GM03348 (cell line): ENCODE measurements at places on chromosomes 16 and 17.

DNA sequence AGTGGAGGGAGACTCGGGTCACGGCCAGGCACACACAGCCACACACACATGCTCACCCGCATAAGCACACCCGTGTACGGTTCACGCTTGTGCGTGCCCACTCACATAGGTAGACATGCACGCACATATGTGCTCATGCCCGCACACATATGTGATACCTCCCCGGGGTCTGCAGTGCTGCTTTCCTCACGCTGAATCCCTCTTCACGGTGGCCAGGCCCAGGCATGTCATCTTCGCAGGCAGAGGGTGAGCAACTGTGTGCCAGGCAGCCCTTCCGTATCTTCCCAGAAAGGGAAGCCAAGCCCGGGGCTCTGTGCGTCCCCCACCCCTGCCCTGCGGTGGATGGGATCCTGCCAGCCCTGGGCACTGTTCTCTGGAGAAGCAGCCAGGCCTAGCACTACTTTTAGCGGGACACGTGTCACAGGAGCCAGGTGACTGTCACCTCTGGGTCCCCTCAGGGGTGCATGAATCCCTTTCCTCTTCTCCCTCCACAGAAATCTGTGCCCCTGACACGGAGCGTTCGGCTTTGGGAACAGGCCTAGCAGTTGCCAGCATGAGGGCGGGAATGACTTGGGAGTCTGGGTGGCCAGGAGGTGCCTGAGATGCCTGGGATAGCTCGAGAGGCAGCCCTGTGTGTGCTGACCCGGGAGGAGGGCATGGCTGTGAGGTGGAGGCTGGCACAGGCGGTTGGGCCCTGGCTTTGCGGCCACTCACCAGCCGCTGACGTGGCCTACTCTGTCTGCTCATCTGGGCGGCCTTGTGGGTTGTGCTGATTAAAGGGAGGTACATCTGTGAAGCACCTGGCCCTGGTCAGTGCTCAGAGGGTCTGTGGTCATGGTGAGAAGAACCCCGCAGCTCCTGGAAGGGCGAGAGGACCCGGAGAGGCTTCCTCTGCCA lies 47.5 kb downstream of the BAIAP2 start:
- DNase-seq: no peak

DNA sequence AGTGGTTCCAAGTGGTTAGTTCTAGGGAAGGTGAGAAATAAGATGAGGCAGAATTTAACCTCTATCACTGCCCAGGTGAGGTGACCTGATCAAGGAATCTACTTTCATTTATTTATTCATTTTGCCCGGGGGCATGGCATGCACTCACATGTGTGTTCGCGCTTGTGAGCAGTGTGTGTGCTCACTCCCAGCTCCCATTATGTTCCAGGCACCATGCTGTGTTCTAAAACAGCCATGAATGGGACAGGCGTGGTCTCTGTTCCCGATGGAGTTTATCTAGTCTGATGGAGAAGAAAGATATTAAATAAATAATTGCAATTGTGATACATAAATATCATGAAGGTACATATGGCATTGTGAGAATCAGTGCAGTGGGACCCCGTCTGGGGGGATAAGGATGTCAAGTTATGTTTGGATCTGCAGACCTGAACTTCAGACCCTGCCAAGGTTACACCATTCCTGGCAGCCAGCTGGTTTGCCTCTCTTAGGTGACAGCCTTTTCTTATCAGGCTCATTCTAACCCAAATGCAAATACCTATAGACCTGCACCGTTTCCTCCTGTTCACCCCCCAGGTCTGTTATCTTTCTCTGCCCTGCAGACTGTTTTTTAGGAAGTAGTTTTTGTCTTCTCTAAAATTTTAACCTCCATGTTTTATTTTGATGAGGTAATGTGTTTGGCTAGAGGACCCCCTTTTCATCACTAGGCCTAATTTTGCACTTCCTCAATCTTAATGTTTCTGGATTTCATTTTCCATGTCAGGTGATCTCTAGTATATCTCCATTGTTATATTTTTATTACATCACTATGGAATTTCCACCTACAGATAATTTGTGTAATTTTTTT lies 11.8 kb downstream of the CYB5B start:
- no peak for DNase-seq

DNA sequence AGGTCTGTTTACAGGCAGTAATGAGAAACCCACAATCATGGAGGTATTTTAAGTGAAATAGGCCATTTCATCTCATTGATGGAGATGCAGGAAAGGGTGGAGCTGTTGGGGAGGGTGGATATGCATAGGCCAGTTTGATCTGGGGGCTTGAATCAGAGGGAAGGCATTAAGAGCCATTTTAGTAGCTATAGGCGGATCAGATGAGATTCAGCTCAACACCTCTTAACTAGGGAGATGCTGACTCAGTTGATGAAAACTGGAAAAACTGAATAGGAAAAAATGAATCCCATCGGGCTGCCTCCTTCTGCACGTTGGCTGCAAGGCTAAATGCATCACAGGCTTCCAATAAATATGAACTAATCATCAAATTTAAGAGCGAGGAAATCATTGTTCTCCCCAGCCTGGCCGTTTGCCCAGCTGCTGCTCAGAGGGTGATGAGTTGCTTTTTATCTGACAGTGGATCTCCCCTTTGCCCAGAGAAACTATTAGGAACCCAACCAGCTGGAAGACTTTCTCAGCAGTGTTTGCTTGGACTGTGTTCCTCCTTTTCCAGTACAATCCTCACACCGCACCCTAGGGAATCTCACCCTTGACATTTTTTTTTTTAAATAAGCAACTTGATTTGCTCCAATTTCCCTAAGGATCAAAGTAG lies 149.6 kb downstream of the SOX9 start:
- DNase-seq: peak; percentile 20

GRCh38 chr17:696369-696768 lies 18.3 kb downstream of the VPS53 start:
- DNase-seq: no peak

GRCh38 chr16:61944004-61944403 lies 92.2 kb downstream of the CDH8 start:
- DNase-seq: no peak

- no peak for DNase-seq
These were observed 9.3 kb downstream of the PGAP3 start for GRCh38 chr17:39678340-39679116.

DNA sequence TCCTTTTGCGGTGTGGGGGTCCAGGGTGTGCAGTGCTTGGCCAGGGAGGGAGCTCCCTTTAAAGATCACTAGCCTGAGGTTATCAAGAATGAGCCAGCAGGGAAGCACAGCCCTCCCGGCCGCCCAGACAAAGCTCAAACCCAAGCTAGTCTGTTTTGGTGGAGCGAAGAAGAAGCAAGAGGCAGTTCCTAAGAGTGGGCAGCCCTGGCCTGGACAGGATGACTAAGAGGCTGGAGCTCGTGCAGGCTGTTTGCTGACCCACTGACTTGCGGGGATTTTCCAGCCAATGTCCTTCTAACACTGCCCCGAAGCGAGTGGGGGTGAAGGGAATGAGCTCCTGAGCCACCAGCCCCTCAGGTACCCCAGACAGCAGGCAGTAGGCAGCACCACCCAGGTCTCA lies 134.4 kb downstream of the COPRS start:
- DNase-seq: no peak

- DNase-seq: no peak
These were observed 42.4 kb upstream of the AKTIP start for GRCh38 chr16:53545433-53545832.

DNA sequence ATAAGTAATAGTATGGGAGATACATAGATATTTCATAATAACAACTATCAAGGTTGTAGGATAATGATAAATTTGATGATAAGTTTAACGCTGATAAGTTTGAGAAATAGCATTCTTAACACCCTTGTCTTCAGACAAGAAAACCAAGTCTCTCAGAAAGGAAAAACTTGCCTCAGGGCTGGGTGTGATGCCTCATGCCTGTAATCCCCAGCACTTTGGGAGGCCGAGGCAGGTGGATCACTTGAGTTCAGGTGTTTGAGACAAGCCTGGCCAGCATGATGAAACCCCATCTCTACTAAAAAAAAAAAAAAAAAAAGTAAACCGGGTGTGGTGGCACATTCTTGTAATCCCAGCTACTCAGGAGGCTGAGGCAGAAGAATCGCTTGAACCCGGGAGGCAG lies 90.7 kb downstream of the SHISA9 start:
- no peak for DNase-seq

GRCh38 chr16:57303910-57304168 lies 19.4 kb upstream of the PLLP start:
- no peak for DNase-seq

- no peak for DNase-seq
These were observed 212.3 kb upstream of the CHMP6 start for GRCh38 chr17:80779336-80779735.

GRCh38 chr16:54595621-54596020 lies 309.0 kb upstream of the IRX3 start:
- no peak for DNase-seq

DNA sequence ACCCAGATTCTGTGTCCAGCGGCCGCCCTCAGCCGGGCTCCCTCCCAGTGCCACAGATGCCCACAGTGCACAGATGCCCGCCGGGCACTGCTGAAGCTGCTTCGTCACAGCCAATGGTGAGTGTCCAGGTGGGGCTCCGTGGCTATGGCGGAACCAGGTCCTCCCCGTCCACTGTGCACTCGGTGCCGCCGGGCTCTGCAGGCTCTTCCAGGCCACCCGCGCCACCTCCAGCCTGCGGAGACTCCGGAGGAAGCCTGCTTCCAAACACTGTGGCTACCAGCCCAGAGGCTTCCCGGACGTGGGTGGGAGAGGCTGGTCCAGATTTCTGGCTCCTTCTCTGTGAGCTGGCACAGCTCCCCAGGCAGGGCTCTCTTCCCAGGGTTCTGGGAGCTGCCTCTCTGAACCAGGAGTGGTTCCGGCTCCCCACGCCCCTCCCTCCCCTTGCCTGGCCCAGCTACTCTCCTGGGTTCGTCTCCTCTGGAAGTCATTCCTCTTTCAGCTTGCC lies 2.8 kb upstream of the PYCR1 start:
- DNase-seq: peak; percentile 77

DNA sequence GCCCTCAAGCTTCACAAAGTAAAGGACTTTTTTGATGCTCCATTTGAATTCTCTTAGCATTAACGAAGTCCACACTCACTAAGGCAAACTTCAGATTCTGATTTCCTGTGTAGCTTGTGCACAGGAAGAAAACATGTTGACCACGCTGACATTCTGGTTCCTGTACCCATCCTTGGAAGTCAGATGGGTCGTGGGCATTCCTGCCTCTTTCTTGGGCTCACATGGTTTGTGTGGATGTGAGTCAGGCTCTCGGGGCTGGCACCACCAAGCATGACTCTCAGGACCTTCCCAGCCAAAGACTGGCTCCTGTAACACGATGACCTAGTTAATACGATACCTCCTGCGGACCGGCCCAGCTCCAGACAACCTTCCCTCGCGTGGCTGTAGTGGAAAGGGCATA lies 32.8 kb downstream of the ARSG start:
- DNase-seq: no peak

GRCh38 chr16:77912617-77913016 lies 109.7 kb upstream of the CLEC3A start:
- no peak for DNase-seq

- DNase-seq: no peak
These were observed 895.8 kb upstream of the SOX9 start for GRCh38 chr17:71224824-71225575.

GRCh38 chr16:84672276-84673202 lies 24.2 kb downstream of the KLHL36 start:
- DNase-seq: peak; percentile 90

DNA sequence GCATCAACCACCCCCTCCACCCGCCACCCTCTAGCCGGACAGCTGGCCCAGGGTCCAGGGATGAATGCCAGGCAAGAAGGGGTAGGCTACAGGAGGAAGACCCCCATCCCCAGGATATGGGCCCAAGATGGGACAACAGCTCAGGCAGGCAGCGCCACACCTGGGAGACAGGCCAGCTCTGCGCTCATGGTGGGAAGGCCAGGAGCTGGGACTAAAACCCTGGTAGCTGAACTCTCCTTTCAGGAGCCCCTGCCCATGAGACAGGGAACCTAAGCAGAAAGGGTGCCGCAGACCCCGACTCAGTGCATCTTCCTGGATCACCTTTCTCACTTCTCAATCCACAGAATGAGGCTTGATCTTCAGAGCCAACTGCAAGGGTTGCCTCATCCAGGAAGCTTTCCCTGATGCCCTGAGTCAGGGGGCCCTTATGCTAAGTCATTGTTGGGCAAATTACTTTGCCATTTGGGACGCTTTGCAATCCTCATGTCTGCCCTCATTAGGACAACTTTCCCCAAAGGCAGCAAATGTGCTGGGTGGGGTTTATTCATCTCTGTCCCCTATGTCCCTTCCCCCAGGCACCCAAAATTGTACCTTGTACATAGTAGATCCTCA lies 9.0 kb downstream of the ZDHHC1 start:
- peak; percentile 47 for DNase-seq

- DNase-seq: no peak
These were observed 129.6 kb downstream of the CMIP start for GRCh38 chr16:81574168-81574567.

GRCh38 chr17:78106211-78106610 lies 22.3 kb downstream of the TMC6 start:
- no peak for DNase-seq

DNA sequence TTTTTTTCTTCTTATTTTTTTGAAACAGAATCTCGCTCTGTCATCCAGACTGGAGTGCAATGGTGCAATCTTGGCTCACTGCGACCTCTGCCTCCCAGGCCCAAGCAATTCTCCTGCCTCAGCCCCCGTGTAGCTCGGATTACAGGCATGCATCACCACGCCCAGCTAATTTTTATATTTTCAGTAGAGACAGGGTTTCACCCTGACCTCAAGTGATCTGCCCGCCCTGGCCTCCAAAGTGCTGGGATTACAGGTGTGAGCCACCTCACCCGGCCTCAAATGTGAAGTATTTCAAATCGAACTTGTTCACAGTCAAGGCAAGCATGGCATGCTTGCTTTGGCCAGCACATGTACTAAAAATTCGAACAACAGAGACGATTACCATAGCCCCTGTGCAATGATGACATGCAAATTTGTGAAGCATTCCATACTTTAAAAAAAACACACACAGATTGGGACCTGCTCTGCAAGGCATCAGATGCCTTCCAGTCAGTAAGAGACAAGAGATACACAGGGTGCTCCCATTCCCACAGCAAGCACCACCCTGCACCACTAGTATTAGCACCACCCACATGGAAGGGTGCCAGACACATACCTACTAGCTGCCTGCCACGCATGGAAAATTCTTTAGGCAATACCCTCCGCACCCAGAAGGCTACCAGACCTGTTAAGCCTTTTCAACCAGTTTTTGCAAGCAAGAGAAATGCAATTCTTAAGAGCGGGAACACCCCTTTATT lies 47.2 kb downstream of the ANKRD11 start:
- DNase-seq: peak; percentile 44

DNA sequence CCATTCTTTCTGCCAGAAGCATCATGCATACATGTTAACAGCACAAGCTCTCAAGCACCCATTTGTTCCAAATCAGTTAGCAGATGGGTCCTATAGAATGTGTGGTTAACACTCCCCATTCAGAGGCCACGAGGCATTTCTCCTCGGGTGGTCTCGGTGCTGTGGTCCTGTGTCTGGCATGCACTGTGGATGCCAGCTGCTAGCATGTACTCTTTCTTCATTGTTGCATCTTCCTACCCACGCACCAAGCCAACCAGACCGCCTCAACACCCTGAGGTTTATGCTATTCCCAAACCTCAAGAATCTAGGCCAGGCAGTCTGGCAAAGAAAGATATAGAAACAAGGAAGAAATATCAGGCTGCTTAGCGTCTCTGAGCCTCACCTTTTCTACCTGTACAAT lies 27.8 kb upstream of the MRTFB start:
- DNase-seq: no peak
